ENCODE measurements at places on chromosomes 4 and X.

DNA sequence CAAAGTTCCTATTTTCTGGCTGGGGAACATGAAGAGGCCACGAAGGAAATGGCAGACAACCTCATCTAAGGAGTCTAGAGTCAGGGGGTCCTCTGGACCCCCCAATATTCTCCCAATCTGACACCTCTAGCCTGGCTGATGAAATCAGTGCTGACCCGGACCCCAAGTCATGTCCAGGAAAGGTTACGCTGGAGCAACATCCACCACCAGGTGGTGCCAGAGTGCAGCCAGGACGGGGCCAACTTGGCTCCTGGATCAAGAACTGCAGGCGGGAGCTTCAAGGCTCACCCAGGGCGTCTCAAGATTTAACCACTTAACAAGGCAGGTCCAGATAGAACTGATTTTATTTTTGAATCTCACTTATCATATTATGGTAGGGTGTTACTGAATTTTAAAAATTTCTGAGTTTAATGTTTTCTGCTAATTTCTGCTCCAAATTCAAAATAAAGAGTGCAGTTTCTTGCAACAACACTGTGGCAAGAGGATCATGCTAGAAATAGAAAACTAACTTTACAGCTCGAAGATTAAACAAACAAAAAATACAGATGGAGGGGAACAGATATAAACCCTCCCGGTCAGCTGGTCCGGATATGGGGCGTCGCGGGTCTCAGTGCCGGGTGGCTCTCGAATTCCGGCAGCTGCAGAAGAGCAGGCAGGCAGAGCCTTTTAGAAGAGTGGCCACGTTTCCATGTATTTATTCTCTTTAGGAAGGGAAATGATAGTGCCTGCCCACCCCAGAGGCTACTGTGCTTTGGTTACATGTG lies 135.5 kb downstream of the AFAP1 start:
- DNase-seq: no peak

GRCh38 chr4:48331577-48332330 lies 9.6 kb upstream of the SLAIN2 start:
- DNase-seq: no peak

DNA sequence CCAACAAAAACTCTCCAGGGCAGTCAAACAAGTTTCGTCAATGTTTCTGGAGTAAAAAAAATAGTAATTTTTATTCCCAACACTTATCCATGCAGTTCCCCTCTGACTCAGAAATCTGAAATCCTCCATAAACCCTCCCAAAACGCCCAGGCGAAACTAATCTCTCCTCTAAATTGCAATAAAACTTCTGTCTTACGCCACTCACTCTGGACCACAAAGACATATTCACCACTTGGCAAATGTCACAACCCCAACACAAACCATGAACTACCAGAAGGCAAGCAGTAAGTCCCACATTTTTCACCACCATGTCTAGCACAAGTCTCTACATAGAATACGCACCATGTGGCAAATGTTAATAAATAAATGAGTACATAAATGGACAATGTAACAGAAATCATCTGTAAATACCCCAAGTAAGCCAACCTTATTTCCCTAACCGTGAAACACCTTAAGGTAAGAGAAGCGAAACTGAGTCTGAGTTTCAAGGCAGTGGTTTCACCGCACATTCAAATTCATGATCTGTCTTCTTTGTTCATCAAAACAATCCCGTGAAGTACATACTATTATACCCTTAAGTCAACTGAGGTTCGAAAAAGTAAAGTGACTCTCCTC lies 1.6 kb downstream of the PAPSS1 start:
- DNase-seq: no peak

DNA sequence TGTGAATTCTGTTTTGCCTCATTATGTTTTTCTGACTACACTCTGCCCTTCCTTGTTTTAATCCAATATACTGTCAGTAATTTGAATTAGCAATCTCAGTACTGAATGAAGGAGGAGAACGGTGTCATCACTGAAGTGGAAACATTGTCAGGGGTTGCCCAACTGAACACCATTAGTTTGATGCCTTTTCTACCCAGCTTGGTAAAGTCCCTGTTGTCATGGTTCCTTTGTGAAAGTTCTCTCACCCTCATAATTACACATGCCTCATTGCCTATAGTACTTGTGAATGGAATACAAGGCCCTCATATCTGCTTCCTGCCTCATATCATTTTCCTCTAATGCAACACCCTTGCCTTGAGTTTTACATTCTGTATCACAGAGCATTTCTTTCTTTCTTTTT lies 76.9 kb downstream of the RRAGB start:
- no peak for DNase-seq

GRCh38 chr4:125796138-125796537 lies 481.4 kb downstream of the FAT4 start:
- DNase-seq: no peak

GRCh38 chr4:44150091-44150576 lies 298.5 kb downstream of the KCTD8 start:
- no peak for DNase-seq

- no peak for DNase-seq
These were observed 86.5 kb downstream of the PLAC1 start for GRCh38 chrX:134571796-134572195.

DNA sequence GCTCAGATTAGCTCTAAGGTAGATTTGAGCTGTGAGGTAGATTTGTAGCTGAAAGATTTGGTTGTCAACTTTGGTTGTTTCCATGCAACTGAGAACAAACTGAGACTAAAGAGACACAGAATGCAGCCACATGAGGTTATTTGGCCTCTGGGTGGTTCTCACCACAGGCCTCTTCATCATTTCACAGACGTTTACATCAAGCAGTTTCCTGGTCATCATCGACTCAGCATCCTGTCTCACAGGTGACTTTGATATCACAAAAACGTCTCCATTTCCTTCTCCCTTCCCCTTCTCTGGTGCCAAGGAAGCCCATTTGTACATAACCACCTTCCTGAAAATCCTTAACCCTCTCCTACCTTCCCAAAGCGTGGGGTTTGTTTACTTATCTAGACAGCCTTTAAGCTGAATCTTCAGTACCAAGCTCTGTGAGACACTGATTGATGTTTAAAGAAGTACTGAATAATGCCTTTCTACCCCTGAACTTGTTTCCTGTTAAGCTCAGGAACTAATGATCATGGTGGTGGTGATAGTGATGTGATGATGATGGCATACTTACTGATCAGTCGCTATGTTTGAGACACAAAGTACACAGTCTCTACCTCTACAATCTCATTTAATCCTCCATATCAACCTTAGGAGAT lies 81.9 kb downstream of the FAM114A1 start:
- DNase-seq: no peak

DNA sequence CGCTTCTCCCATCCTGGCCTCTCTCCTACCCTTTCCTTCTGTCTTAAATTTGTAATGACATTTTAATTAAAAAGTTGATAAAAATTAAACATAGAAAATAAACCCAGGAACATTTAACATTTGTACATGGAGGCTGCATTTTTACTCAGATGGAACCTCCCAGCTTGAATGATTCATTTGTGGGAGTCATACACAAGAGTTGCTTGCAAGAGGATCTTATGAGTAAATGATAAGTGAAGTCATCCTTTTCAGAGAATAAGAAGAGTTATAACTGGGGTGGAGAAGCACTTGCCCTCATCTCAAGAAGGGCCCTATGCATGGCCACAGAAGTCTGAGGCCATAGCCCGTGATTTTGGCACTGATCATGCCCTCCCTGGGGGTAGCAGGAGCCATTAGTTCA lies 482.9 kb upstream of the BOD1L1 start:
- DNase-seq: no peak

GRCh38 chr4:90946945-90947344 lies 819.8 kb downstream of the CCSER1 start:
- no peak for DNase-seq

DNA sequence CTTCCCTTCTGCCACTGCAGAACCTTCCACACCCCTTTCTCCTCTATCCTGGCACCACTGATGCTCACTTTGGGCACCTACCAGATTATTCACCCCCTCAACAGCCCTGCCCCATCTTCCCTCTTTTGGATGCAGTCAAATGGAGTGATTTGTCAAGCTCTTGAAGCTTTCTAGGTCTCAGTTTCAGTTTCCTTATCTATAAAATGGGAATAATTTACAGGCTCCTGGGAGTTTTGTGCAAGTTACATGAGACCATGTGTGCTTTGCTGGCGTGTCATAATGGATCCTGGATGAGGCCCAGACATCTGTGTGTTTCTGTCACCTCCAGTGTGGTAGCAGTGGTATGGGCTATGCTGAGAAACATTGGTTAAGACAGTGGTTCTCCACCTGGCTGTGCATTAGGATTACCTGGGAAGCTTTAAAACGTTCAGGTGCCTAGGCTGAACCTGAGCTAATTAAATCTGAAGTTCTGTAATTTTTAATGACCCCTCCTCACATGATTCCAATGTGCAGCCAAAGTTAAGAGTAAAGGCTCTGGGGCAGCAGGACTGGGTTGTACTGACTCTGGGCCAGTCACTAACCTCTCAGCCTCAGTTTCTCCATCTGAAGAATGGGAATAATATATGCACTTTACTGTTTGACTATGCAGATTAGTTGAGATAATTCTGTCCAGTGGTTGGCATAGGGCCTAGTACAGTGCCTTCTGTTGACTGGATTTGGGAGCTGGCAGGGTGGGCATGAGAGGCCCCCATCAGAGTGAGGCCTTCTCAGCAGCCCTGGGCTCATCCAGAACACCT lies 6.8 kb upstream of the MGST2 start:
- no peak for DNase-seq

DNA sequence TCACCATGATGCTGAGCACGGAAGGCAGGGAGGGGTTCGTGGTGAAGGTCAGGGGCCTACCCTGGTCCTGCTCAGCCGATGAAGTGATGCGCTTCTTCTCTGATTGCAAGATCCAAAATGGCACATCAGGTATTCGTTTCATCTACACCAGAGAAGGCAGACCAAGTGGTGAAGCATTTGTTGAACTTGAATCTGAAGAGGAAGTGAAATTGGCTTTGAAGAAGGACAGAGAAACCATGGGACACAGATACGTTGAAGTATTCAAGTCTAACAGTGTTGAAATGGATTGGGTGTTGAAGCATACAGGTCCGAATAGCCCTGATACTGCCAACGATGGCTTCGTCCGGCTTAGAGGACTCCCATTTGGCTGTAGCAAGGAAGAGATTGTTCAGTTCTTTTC lies 4.0 kb downstream of the HNRNPH2 start:
- no peak for DNase-seq

DNA sequence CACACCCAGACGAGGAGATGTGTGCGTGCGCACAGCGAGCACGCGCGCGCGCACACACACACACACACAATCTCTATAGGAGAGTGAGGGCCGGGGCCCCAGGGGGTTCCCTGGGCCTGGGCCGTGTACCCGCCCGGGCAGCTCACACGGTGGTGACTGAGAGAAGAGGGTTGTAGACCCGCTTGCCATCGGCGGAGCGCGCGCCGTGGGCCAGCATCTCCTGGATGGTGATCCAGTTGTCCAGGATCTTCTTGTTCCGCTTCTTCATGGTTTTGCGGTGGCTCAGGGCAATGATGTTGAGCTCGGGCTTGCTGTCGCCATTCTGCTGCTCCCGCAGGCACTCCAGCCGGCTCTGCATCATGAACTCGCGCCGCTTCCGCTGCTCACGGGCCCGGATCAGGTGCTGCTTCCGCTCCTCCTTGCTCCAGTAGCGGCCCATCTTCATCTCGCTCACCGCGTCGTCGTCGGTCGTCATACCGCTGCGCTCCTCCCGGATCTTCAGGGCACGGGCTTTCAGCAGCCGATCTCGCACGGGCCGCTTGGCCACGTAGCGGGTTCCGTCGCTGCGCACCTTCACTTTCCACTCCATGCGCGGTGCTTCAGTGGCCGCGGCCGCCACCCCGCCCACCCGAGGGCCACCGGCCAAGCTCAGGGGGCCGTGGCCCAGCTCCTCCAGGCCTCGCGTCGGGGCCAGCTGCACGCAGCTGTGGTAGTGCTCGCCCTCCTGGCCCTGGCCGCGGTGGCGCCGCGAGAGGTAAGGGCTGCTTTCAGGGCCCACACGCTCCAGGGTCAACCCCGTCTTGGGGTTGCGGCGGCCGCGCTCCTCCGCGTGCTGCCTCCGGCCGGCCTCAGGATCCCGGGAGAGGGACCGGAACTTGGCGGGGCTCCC lies 9.0 kb downstream of the SSR4 start:
- DNase-seq: no peak

- no peak for DNase-seq
These were observed 212.2 kb upstream of the FAT1 start for GRCh38 chr4:186935901-186936300.

- DNase-seq: no peak
These were observed 1031.9 kb downstream of the ADGRL3 start for GRCh38 chr4:62231994-62232393.

- DNase-seq: no peak
These were observed 147.6 kb upstream of the BMPR1B start for GRCh38 chr4:94610145-94610544.

DNA sequence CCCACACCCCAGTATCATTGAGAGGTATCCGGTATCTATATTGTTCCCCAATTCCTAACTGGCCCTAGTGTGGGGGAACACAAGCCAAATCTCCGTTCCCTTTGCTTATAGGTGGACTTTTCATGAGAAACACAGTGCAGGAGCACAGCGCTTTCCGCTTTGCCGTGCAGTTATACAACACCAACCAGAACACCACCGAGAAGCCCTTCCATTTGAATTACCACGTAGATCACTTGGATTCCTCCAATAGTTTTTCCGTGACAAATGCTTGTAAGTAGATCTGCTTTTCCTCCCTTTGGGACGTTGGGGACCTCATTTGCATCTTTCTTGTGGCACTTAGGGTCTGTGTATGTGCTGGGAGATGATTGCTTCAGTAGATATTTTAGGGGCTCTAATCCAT lies 1.6 kb downstream of the GRIA3 start:
- DNase-seq: no peak

DNA sequence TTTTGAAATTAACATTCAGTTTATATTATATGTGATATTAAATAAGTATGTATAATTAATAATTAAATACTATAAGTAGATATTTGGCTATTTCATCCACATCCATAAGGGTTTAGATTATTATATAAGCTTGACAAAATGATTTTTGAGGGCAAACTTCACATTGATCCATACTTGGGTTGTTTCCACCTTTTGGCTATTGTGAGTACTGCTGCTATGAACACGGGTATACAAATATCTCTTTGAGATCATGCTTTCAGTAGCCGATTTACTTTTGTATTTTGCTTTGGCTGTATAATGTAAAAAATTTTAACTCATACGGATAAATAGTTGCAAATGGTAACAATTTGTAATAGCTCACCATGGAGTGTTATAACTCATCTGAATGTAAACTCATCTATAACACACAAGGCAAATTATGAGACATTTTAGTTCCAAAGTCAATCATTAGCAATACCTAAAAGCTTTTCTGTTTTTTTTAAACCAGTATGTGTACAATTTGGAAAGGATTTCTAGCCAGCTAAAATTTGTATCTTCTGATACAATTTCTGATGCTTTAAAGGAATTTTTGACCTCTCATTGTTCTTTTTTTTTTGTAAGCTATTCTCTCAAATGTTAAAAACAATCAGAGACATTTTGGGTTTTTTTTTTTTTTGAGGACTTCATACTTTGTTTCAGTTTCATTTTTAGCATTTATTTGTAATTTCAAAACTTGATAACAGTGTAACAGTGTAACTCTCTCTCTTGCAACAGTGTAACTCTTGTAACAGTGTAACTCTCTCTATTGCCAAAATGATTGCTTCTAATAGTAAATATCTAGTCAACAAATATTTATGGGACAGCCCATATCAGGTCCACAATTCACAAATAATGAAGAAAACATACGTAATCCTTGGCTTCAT lies 51.8 kb upstream of the ARX start:
- DNase-seq: no peak

Measured in right renal pelvis (tissue), 4 donors.